ENCODE measurements at places on chromosomes 1 and 21.

DNA sequence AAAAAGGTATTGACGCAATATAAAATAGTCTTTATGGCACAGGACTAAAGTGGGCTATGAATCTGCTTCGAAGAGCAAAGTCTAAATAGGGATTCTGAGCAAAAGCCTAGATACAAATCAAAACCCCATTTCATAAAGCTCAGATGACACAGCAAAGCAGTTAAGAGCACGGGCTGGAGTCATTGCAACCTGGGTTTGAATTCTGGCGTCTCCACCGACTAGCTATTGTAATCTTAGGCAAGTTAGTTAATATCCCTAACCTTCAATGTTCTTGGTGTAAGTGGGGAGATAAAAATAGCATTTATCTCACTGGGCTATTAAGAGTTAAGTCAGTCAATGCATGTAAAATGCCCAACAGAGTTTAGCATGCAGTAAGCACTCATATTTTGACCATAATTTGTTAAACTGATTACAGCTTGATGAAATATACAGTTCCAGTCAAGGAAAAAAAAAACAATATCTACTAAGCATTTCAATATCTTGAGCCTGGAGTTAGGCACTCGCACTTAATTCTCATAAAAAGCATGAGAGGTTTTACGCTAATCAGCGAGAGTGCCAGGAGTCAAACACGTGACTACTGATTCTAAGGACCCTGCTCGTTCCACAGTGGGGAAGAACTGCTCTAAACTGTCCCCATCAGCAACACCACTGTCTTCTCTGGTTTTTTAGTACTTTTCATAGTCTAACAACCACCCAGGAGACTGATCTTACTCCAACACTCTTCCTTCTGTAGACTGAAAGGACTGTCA lies 75.5 kb downstream of the JAK1 start:
- no peak for DNase-seq

DNA sequence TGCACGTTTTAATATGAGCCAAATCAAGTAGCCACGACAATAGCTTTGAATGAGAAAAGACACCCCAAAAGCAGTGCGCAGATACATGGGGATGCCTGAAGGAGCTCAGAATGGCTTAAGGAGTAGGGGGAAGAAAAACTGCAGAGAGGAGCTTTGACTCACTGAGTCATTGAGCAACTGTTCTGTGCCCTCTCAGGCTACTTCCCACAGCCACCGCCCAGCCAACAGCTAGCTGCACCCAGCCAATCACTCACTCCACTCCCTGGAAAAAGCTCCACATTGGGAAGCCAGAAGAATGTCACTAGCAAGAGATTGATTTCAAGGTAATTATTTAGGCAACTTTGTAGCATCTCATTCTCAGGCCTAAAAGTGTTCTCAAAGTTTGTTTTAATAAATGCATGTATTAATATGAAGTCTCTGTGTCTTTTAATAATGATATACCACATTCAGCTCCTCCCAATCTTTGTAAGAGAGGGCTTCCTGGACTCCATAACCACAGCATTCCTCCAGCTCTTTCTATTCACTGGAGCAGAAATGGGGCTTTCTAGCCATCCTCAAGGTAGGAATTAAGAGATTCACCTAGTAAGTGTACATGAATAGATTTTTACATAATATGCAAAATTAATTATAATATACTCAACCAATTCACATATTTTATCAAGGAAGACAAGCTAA lies 16.8 kb downstream of the DUSP10 start:
- DNase-seq: peak; percentile 16

- DNase-seq: no peak
These were observed 10.8 kb downstream of the OXCT2 start for GRCh38 chr1:39760074-39761008.

DNA sequence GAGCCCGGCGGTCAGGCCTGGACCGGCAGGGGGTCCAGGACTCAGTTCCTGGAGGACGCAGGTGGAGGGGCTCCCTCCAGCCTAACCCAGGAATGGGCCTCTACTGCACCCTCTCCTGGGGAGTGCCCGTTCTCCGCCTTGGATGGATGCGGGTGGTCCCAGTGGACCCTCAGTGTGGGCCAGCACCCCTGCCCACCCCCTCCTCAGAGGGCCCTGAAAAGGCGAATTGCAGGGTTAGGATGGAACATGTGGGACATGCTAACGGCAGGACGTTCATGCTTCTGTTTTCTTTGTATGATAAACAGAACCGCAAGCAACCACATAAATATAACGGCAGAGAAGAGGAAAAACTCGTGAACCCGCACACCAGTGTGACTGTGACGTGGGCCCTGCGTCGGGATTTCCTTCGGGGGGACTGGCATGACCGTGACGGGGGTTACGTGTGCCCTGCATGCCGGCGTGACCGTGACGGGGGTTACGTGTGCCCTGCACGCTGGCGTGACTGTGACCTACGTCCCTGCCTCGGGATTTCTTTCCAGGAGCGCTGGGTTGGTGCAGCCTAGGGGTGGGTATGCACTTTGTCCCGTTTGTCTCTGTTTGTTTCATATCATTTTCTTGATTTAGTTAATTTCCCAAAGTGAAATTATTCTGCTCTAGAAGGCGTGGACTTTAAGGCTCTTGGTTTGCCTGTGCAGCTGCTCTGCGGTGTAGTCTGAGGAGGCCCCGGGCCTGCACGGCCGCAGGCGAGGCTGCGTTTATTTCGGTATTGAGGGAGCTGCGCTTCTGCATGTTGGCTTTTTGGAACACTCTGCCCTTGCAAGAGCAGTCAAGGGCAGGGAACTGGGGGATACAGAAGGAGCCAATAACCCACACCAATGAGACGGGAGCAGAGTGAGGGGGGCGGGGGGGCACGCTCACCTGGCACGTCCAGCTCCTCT lies 3.1 kb downstream of the FTCD start:
- no peak for DNase-seq

- no peak for DNase-seq
These were observed 27.1 kb upstream of the CD34 start for GRCh38 chr1:207938016-207938415.

DNA sequence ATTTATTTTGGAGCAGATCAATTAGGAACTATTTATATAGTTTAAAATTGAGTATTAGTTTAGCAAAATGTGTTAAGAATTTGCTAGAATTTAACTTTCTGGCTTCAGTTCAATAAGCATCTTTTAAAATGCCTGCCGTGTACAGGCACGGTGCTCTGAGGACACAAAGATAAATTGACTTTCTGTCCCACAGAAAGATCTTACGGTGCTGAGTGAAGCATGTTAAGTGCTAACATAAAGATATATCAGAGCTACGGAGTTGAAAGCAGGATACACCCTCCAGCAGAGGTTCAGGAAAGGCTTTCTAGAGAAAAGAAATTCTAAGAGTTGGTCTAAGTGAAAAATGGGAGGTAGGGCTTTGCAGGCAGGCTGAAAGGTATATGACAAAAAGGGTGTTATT lies 305.4 kb downstream of the GRIK1 start:
- no peak for DNase-seq

DNA sequence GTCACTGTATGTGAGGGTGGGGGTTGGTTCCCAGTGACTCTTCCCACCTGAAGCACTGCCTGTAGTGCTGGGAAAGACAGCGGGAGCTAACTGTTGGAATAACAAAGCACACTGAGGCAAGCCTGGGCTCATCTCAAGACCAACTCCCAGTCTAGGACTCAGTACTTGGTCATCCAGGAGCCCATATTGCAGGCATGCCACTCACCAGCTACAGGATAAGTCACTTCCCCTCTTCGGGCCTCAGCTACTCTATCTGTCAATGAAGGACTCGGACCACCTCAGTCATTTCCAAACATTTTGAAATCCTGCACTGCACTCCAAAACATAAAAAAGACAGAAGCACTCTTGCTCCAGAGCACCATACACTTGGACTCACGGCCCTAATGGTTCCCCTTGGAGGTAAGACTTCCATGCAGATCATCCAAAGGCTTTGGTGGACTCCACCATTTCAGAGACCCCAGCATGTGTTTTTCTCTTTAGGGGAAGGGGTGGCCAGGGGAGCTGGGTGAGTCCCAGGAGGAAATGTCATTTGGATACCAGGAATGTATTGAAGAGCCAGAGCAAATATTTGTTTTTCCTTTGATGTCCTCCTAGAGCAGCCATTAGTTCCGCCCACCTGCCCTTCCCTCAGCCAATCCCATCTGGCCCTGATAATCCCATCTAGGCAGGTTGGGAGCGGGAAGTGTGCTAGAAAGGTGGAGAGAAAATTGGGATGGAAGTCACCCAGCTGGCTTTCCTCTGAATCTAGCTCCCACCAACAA lies 3.1 kb downstream of the NUAK2 start:
- peak; percentile 38 for DNase-seq

All from LoVo (cell line).